ENCODE measurements at places on chromosomes 16 and 17.

DNA sequence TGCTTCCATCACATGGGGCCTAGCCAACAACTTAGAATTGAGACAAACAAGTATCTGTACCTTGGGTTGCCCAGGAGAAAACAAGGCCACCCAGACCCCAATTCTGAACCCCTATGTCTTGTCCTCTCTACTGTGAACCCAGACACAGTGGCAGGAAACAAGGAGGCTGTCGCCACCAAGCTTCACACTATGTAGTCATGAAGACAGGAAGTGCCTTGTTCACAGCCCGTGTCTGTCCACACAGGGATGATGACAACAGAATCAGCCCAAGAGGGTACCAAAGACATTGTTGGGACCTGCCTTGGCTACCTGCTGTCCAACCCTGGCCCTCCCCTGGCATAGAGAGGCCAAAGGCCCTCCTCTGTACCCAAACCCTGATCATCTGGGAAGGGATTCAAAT lies 84.8 kb downstream of the CDYL2 start:
- DNase-seq: no peak

GRCh38 chr17:61784510-61784909 lies 78.8 kb downstream of the BRIP1 start:
- DNase-seq: no peak

GRCh38 chr17:64718058-64718457 lies 56.0 kb upstream of the SMURF2 start:
- no peak for DNase-seq

GRCh38 chr17:17710728-17711541 lies 29.7 kb downstream of the RAI1 start:
- DNase-seq: peak; percentile 74

DNA sequence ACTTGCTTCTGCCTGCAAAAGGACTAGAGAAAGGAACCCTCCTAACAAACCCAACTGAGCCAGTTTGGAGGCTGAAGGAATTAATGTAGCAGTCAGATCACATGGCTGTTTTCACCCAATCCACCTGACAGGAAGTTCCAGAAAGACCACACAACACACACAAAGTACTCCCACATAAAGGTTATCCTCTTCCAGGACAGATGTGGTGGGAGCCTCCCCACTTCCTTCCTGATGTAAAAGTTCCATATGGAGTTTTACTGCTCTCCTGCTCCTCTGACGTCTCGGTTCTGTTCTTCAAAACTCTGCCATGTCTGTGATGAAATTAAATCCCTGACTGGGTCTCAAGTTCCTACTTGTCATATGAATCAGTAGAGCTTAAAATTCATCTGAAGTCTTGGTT lies 497.0 kb upstream of the HSBP1 start:
- DNase-seq: no peak

DNA sequence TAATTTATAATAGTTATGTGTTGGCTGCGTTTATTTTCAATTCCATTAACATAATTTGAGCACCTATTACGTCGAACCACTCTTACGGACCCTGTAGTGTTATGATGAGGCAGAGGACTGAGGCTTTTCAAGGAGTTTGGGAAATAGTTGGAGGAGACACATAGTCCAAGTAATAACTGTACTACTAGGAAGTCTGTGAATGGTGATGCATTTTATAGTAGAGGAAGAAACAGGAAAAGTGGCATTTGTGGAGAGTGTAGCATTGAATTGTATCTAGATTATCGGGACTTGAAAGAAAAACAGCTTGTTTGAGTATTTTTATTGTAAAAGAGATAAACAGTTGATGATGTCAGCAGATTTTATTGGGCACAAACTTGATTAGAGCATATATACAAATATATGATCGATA lies 1.7 kb downstream of the NFATC3 start:
- no peak for DNase-seq

GRCh38 chr16:80862160-80862705 lies 57.8 kb upstream of the CDYL2 start:
- no peak for DNase-seq

DNA sequence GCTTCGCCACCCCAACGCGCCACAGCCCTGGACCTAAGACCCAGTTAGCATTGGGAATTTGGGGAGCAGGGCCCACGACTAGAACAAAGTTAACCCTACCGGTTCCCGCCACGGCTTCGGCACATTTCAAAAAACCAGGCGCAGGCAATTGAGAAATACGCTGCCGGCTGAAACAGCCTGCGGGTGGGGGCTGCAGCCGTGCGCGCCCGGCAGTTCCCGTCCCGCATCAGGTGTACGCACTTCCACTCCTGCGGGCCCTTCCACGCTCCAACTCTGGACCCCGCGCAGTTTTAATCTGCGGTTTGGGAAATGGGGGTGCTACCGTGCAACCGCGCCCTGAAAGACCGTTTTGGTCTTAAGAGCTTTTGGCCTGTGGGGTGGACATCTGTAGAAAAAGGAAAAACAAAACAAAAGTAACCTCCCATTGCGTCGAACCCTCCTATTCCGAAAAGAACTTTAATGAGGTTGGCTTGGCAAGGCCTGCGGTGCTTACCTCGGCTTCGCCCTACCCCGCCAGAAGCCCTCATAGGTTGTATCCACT lies 7.1 kb downstream of the IRX5 start:
- DNase-seq: no peak

GRCh38 chr16:60203525-60204124 lies 1469.5 kb upstream of the GOT2 start:
- DNase-seq: no peak

GRCh38 chr16:68792465-68793324 lies 50.6 kb upstream of the TANGO6 start:
- no peak for DNase-seq

- no peak for DNase-seq
Measured at GRCh38 chr17:63419949-63420867, 25.9 kb downstream of the CYB561 start.

DNA sequence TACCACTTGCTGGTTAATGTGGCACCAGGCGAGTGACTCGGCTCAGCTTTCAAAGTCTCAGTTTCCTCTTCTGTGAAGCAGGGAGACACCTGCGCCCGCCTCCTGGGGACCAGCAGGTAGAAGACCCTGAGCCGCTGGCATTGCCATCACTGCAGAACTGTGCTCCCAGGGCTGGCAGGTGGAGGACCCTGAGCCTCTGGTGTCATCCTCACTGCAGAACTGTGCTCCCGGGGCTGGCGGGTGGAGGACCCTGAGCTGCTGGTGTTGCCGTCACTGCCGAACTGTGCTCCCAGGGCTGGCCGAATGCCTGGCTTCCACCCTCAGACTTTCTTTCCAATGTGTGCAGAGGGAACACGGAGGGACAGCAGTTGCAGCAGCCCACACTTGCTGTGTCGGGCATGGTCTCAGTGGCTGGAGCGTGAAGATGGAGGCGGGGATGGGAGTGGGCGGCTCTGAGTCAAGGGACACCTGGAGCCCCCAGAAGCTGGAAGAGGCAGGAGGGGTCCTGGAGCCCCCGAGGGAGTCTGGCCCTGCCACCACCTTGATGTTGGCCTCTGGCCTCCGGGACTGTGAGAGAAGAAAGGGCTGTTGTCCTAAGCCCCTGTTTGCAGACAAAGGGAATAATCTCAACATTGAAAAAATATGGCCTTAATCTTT lies 75.8 kb upstream of the METTL9 start:
- no peak for DNase-seq

DNA sequence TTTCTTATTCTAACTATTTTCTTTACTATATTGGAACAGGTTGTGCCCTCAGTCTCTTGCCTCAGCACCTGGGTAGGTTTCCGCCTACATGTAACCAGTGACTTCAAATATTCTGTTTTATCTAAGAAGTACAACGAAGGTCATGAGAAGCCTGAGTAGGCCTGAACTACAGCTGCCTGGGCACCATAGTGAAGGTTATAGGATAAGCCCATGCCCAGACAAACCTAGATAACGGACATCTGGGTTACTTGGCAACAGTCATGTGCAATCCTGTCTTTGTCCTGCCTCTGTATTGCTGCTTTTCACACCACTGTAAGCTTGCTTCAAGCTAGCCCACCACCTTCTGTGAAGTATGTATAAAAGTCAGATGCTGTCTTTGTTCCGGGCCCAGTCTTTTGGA lies 25.4 kb upstream of the ARL4D start:
- no peak for DNase-seq

GRCh38 chr16:17258848-17259713 lies 211.7 kb downstream of the XYLT1 start:
- DNase-seq: no peak

- DNase-seq: no peak
Measured at GRCh38 chr17:77353684-77354419, 213.1 kb downstream of the SEC14L1 start.

DNA sequence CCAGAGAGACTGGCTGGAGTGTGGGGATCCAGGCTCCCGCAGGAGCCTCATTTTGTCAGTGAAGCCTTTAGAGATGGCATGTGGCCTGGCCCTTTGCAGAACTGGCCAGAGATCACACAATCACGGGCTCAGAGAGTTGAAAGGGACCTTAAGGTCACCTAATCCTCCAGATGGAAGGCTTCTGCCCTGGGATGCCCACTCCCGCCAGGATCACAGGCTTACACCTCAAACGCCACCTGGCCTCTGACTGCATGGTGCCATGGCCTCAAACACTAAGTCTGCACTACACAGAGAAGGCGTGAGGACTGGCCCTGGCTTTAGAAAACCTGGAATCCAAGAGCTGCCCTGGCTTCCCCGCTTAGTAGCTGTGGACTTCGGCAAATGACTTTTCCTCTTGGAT lies 306.8 kb upstream of the CCL2 start:
- no peak for DNase-seq

DNA sequence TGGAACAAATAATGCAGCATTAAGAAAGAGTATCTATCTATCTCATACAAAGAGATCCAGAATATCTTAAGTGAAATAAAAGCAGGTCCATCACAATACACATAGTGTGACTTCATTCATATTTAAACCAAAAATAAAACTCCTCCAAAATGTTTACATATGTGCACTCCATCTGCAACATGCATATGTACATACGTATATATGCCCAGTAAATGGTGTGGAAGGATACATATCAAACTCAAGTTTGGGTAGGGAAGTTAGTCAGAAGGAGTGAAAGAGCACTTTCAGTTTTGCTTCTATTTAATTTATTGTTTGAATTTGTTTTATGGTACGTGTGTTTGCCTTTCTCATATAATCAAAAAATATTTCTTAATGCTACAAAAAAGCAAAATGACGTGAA lies 12.0 kb upstream of the ADAT1 start:
- DNase-seq: no peak

- DNase-seq: no peak
Measured at GRCh38 chr16:81451753-81452680, 7.4 kb downstream of the CMIP start.

DNA sequence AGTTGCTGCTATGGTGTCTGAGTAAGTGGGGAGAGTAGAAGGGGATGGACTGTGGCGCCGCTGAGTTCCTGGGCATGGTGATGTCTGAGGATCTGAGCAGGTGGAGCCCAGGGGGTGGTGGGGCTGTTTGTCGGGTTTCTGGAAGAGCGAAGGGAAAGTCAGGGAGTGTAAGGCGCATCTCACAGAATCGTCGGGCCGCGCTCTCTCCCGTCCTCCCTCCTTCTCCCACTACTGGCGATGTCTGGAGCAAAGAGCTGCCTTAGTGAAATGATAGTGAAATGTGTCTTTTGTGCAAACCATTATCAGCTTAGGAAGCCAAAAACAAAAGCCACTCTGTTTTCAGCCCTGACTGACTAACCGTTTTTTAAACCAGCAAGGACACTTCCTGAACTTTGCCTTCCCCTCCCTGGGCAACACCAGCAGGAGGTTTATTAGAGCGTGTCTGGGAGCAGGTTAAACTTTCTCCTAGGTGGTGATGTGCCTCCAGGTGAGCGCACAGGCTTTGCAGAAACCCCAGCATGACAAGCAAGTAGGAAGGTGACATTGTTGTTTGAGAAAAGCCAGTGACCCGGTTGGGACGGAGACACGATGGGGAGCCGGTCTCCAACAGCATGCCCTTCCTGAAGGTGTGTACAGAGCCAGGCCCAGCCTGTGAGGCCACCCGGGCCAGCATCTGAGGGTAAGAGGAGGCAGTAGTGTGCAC lies 49.1 kb downstream of the RAB11FIP3 start:
- no peak for DNase-seq

DNA sequence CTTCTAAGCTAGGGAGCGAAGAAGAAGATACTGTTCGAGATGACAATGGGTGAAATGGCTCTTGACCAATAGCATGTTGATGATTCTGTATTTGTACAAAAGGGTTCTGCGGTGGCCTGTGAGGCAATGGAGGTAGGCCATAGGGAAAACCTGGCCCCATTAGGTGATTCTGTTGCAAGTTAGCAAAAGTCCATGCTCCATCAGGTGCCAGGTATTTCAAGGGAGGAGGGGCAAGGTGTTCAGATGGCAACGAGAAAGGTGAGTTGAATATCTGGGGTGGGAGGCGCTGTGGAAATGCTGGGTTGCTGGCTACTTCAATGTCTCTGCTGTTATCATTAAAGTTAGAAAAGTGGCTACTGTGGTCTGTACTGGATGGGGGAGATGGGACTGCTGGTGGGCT lies 62.8 kb downstream of the CACNG1 start:
- no peak for DNase-seq

DNA sequence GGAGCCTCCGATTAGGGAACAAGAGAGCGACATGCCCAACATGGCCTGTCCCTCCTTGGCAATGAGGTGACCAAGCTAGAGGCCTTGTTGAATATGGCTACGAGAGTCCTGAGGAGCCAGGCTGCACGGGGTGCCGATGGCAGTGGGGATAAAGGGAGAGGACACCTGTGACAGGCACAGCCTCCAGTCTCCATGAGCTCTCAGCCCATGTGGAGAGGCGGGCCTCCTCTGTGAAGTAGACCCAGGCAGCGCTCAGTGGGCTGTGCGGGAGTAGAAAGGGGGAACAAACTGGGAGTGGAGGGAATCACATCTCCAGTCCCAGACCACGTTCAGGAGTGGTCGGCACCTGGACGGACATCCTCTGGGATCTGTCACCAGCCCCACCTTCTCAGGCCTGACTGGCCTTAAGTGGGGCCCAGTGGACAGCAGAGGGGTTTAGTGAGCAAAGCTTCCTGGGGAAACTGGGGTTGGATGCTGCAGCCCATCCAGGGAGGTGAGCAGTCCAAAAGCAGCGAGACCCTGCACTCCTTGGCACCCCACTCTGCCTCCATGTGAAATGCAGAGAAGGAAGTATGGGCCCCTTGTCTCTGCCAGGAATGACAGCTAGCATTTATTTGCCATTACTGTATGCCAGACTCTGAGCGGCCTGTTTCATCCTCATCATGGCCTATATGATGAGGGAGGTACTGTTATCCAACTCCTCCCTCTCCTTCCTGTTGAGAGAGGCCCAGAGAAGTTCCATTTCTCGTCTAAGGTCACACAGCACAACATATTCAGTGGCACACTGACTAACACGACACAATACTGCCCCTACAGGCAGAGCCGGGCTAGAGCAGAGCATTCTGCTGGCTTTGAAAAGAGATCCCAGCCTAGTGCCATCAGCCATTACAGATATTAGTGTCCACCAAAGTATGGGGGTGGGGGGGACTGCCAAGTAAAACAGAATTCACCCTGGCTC lies 4.5 kb upstream of the TMEM92 start:
- no peak for DNase-seq

- peak; percentile 66 for DNase-seq
Measured at GRCh38 chr16:27724482-27725235, 174.7 kb downstream of the KATNIP start.
